ENCODE measurements at places on chromosomes 2 and 18. TPM values are rescaled to one million over a fixed set of nuclear protein-coding genes. Genes with fewer than 3 reads are reported as not detected.

CHRND gene
- not detected for total RNA-seq

GPN1 gene
- 53.0 TPM for total RNA-seq

CHRNG gene
- not detected for total RNA-seq

MEP1B gene
- total RNA-seq, result not detected

LCT gene
- total RNA-seq, result under 0.01 TPM

FRZB gene
- 0.28 TPM for total RNA-seq
